Activated CD4-positive, alpha-beta T cell treated with anti-CD3 and anti-CD28 coated beads for 36 hours (primary cell): ENCODE measurements at places on chromosomes 5 and 9.

- peak; percentile 81 for DNase-seq
These were observed 4.1 kb upstream of the DNAJB5 start for GRCh38 chr9:34985311-34985899.

GRCh38 chr9:128271112-128271511 lies 4.7 kb downstream of the GOLGA2 start:
- DNase-seq, result no peak

GRCh38 chr9:8188723-8189407 lies 389.3 kb upstream of the DMAC1 start:
- DNase-seq, result peak; percentile 61

GRCh38 chr9:91902475-91903125 lies 47.4 kb downstream of the ROR2 start:
- DNase-seq, result no peak

DNA sequence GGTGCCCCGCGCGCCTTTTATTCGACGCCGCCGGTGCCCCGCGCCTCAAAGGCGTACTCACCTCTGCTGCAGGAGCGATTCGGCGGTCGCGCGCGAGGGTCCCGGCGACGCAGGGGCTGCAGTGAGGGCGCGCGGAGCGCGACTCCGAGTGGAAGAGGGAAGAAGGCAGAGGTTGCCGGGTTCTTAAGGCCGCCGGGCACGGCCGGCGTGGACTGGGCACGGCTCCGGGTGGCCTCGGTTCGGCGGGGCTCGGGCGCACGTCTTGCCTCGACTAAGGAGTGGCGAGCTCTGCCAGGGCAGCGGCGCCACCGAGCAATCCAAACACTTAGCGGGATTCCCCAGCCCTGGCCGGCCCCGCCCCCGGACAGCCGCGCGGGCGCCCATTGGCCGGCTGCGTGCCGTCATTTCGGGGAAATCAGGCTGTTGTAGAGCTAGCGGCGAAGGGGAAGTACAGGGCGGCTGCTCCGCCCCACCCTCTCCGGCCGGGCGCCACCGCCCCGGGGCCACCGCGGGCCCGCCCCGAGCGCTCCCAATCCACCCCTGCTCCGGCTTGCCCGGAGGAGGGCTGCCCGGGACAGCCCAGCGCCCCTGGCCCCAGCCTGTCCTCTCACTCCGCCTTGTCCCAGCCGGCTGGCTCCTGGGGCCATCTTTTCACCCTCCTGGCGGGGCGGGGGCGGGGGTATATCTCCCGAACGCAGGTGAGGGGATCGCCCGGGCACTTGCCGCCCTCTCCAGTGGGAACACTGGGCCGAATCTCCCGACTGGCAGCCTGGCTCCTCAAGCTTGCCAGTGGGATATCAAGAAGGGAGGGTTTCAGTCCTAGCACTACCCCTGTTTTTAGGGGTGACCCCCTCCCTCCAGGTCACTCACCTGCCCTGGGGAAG lies at the start of gene IRF1:
TSS of gene IRF1 (minus strand) at position 290 of the 884 bp plus-strand sequence. CDS start 1,295 bp downstream, outside the sequence.
- peak; percentile 99 for DNase-seq

DNA sequence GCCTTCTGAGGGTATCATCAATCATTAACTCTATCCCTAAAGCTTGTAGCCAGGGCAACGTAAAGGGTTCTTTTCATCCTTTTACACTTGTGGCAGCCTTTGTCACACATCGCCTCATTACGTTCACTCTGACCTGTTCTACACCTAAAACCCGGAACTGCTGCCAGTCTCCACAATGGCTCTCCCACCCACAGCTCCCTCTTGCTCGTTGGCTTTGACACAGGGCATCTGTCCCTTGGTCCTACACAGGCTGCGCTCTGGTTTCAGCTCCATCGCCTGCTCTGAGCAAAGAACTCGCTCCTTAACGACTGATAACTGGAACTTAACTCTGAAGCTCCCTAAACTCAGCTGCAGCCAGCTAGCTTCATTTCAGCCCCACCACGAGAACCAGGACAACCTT lies 112.8 kb upstream of the CTNND2 start:
- DNase-seq, result no peak

GRCh38 chr9:116547729-116548426 lies 139.2 kb upstream of the TRIM32 start:
- DNase-seq, result no peak

DNA sequence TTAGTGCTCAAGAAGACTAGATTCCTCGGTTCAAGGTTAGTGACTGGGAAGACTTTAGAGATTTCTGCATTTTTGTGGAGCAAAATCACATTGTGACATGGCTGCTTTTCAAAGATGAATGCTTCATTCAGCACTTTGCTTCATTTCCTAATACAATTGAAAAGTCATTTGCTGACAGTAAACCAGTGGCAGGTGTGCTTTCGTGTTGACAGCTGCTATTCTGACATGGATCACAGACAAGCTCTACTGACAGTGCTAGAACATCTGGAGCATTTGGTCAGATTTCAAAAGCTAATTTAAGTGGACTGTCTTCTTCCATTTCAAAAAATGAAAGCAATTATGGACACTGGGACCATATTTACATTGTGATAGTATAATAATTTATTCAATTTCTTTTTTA lies 1060.1 kb downstream of the PTPRD start:
- no peak for DNase-seq

DNA sequence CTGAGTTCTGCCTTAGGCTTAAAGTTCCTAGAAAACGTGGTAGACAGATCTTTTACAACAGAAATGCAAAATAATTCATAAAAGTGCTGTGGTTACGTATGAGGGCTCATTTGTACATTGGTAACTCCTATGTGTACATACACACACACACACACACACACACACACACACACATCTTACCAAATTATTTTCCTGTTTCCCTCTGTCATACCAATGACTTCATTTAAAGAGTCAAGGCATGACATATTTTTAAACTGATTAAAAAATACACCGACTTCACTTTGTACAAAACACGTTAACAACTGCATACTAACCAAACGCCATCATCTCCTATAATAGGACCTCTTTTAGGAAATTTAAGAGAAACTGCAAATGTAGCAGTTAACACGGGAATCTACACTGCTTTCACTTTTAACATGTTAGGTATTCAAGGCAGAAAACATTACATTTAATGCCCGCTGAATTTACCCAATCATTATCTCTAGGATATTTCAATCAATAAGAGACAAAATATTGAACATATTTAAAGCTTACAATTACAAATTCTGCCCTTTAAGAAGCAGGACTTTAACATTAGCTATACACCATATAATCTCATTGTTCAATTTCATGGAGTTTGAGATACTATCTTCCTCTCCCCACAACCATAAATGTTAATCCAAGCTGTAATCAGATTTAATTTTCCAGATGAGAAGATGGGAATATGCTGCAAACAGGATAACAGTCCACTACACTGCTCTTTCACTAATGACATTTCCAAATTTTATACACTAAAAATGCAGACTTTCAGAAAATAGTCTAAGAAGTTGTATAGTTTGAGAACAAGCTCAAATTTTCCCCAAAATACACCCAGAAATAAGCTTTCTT lies 133.1 kb downstream of the DENND1A start:
- DNase-seq, result no peak

DNA sequence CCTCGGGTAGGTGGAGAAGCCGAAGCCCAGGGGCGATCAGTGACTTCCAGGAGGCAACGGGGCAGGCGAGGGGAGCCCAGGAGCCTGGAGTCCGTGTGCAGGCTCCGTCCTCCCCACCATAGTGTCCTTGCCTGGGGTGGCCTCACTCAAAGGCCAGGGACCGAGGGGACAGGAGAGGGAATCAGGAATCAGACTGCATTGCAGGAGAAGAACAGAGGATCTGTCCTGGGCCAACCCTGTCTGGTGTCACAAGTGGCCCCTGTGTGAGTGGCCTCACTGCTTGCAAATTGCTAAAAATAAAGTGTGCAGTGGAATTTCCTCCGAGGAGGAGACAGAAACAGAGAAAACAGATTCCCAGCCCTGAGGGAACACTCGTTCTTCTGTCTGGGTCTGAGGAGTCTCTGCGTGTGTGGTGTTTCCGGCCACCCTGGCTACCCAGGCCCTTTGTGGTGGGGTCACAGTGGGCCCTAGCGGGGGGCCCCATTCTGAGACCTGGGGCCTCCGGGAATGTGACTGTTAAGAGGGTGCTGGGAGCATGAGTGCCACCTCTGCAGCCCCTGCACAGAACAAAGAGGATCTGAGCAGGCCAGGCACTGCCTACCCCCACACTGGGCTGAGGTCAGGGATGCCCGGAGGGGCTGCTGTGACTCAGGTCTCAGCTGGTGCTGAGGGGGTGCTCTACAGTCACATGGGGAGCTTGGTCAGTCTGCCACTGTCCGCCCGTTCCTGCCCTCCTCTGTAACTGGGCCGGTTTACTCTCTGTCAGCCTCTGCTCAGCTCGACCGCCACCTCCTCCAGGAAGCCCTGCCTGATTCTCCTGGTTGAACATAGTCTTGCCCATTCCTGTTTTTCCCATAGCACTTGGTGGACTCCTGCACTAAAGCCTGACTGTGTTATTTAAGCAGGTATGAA lies 7.4 kb downstream of the TRAF1 start:
- peak; percentile 4 for DNase-seq

- no peak for DNase-seq
These were observed 45.8 kb downstream of the PLPP7 start for GRCh38 chr9:131335368-131335755.

DNA sequence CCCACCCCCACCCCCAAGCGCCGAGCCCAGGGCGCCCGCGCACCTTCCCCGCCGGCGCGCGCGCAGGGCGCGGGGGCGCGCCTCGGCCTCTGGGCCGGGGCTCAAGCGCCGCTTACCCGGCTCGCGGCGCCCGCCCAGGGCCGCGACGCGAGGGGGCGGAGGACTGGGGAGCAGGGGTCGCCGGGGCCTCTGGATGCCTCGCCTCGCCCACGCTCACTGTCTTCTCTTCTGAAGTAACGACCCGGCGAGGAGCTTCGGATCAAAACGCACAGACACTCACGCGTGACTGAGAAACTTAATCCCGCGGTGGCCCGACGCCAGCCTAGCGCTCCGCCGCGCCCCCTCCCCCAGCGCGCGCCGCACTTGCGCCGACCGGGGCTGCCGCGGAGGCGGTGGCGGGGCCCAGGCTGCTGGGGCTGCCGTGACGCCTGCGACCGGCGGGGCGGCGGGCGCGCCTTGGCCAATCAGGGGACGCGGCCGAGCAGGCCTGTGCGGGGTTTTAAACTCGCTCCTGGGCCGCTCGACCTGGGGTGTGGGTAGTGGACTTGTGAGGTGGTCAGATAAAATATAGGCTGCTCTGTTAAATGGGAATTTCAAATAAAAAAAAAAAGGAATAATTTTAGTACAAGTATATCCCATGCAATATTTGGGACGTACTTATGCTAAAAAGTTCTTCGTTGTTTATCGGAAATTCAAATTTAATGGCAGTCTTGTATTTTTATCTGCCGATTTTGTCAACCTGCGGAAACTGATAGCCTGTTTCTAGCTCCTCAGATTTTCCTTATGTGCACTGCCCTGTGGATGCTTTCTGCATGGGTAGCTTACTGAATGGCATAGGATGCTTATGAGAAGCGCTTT lies at the start of gene MPDZ:
TSS of gene MPDZ (minus strand) at position 409 of the 858 bp plus-strand sequence. CDS start 29,377 bp downstream, outside the sequence.
- DNase-seq, result peak; percentile 5

GRCh38 chr5:151086192-151086869 lies 5.5 kb upstream of the TNIP1 start:
- DNase-seq, result no peak

DNA sequence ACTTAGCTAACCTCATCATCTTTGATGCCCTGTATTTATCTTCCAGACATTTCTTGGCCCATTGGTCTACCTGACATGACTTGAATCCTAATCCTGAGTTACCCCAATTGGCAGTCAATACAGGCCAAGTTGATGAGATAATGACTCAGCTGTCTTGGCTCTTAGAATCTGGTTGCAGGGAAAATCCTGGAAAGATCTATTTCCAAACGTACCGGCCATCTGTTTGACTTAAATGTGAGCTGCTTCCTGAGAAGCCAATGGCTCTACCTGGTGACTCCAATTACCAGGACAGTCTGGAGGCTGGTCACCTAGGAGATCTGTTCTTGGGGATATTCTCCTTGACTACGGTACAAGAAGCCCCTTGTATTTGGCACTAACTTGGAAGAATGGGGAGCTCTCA lies 475.2 kb upstream of the BRINP1 start:
- no peak for DNase-seq

DNA sequence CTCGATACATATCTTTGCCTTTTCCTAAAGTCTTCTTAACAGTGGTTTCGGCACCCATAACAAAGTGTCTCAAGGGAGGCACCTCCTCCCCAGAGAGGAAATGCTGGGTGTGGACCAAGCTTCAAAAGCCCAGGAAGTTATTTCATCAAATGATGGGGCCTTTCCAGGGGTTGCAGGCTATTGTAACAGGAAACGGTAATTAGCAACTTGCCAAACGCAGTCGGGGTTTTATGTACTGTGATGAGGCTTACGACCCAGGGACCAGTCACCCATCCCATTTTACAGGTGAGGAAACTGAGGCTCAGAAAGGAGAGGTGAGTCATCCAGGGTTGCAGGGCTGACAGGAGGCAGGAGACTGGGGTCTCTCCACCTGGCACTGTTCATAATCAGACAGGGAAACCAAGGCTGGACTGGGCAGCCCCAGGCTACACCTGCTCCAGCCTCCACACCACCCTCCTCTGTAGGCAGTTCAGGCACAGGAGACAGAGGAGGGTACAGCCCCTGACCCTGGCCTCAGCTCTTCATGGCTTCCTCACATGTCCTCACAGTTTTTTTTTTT lies 30.0 kb upstream of the SUSD3 start:
- peak; percentile 71 for DNase-seq

GRCh38 chr5:154095904-154096303 lies 57.1 kb downstream of the MFAP3 start:
- no peak for DNase-seq

GRCh38 chr9:121684381-121685145 lies 33.1 kb downstream of the DAB2IP start:
- DNase-seq, result peak; percentile 62

GRCh38 chr9:4048441-4048840 lies 251.4 kb downstream of the GLIS3 start:
- no peak for DNase-seq

- DNase-seq, result no peak
These were observed 57.7 kb downstream of the MTMR12 start for GRCh38 chr5:32254881-32255539.

GRCh38 chr9:81522716-81523551 lies 166.4 kb downstream of the TLE1 start:
- no peak for DNase-seq

GRCh38 chr5:174195517-174195916 lies 150.0 kb downstream of the NSG2 start:
- no peak for DNase-seq

DNA sequence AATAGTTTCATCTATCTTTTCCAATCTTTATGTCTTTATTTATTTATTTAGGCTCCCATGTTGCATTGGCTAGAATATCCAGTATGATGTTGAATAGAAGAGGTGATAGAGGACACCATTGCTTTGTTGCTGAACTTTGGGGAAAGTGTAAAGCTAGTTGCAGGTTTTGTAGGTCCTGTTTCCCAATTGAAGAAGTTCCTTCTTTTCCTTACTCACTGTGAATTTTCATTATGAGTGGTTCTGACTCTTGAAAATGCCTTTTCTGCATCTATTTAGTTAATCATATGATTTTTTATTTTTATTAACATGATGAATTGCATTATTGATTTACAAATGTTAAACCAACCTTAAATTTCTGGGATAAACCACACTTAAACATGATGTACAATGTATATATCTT lies 58.9 kb upstream of the NR3C1 start:
- DNase-seq, result no peak
